GM18507 (cell line): ENCODE measurements at places on chromosomes 13 and 19.

DNA sequence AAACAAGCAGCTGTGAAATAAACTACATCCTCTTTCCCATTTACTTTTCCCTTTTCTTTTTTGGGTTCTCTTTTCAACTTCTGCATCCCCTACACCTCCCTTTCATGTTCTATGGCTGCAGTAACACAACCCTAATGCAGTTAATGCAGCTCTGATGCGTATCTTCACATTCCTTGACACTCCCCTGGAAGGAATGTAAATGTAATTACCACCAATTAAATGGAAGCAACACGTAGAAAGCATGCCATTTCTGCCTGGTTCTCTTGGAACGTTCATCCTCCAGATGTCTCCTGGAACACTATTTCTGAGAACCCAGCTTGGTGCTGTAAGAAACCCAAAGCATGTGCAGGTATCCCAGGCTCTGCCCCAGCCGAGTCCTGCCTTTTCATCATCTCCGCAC, 166.8 kb upstream of the FREM2 start:
- DNase-seq: no peak

DNA sequence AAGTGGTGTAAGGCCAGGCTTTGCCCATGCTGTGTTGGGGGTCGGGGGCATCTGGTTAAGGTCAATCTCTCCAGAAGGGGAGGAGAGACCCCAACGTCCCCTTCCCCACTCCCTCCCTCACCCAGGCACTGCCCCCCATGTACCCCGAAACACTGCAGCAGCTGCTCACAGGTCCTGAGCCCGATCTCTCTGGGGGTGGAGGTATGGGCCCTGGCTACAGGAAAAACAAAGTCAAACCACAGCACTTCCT, 10.2 kb downstream of the CAPN12 start:
- DNase-seq: no peak

GRCh38 chr19:1811472-1811894, 593 bp downstream of the ATP8B3 start:
- no peak for DNase-seq

GRCh38 chr13:50144246-50145160, 129.3 kb downstream of the KCNRG start:
- DNase-seq: no peak

DNA sequence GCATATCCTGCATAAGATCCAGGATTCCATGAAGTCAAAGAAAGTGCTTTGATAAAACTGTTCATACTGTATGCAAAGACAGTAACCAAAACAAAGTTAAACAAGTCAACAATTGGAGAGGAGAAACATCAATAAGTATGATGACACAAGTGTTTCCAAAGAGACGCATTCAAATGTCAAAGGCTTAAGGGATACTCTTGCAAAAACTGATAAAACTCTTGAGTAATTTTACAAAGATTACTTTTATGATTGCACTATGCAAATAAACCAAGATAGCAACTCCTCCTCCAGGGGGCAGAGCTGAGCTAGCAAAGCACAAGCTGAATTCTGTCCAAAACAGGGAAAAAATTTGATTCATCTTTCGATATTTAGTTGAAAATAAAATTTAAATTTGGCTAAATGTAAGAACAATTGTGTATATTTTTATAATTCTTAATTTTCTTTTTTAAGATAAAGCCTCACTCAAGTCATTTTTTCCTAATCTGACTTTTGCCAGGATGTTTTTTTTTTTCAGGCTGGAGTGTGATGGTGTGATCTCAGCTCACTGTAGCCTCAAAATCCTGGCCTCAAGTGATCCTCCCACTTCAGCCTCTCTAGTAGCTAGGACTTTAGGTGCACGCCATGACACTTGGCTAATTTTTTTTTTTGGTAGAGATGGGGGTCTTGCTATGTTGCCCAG, 84.0 kb downstream of the MZT1 start:
- DNase-seq: peak; percentile 2

GRCh38 chr13:42973581-42973980, 18.5 kb downstream of the EPSTI1 start:
- DNase-seq: no peak

DNA sequence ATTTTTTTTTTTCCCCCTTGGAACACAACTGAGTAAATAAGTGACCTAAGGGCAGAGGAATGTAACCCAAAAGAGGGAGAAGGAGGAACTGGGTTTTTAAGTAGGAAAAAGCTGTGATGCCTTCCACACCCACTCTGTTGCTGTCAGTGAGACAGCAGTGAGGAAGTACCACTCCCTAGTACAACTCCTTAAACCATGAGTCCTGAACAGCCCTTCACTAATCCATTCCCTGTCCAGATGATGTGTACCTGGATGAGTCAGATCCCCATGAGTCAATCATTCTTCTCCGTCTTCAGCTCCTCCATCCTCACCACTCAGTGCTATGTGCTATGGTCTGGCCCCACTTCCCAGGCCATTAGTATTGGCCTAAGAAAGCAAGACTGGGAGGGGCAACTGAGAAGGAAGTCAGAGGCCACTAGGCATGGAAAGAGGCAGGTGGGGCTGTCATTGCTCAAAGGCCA, 12.9 kb upstream of the CXCL17 start:
- no peak for DNase-seq

- DNase-seq: no peak
Measured at GRCh38 chr19:49677231-49677900, at the start of gene PRMT1. Gene PRMT1, plus strand, starts transcription at chr19:49677271. Its CDS starts 10 bp downstream, at chr19:49677281.

GRCh38 chr13:107480130-107480529, 735.2 kb downstream of the LIG4 start:
- no peak for DNase-seq

DNA sequence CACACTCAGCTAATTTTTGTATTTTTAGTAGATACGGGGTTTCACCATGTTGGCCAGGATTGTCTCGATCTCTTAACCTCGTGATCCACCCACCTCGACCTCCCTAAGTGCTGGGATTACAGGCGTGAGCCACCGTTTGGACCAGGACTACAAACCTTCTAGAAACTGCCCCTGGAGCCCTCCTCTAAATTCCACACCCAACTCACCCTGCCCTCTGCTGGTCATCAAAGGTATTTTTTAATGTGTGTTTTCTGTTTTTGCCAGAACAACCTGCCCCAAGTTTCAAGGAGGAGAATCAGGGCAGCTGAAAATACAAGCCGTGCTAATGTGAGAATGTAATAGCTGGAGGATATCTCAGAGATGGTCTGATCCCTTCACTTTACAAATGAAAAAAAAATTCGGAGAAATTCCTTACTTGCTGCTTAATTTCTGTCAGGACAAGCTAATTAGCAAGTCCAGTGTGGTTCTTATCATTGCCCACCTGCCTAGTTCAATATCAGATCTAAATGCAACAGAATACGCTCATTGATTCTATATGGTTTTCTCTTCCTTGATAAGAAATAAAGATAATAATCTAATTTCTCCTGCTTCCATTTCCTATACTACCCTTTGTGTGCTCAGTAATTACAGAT, 4.1 kb downstream of the ATP8A2 start:
- DNase-seq: peak; percentile 26

GRCh38 chr13:59842507-59842906, 321.2 kb downstream of the DIAPH3 start:
- DNase-seq: no peak

DNA sequence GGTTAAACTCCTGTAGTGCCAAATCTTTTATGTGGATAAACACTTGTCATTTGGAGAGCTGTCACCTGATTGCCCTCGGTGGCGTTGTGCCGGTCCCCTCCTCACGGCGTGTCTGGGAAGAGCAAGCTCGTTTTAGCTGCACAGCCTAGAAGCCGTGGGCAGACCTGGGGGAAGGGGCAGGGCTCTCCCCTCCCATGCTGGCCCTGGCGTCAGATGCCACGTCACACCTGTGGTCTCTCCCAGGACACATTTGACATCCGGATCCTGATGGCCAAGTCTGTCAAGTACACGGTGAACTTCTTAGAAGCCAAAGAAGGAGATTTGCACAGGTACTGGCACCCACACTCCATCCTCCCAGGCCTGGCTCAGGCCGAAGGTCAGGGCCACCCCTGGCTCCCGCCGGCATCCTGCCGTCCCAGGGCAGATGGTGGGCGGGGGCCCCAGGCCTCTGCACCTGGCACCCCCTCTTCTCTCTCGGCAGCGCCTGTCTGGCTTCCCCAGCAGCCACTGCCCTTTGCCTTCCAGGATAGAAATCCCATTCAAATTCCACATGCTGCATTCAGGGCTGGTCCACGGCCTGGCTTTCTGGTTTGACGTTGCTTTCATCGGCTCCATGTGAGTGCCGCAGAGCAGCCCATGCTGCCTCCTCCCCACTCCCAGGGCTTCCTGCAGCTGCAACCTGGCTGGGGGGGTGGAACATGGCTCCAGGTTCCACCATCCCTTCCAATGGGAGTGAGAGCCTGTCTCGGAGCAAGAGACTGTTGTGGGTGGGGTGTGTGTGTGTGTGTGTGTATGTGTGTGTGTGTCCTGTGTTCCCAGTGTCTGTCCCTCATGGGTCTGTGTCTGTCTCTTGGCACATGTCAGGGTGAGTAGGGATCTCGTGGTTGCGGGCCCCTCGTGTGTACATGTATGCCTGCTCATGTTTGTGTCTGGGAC, 8.8 kb downstream of the YIPF2 start:
- no peak for DNase-seq

GRCh38 chr13:99419591-99420243, 81.6 kb upstream of the TM9SF2 start:
- no peak for DNase-seq

DNA sequence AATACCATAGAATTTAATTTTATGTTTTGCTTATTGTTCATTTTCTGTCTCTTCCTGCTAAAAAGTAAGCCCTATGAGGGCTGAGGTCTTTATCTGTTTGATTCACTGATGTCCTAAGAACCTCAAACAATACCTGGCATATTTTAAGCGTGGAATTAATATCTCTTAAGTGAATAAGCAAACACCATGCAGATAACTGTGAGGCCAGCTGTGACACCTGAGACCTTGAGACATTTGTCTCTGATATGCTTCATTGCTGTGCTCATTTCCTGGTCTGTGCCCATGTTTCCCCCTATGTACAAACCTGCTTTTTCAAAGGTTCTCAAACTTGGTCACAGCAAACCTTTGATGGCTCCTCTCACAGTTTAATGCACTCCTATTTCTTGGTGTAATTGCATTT, 254.6 kb downstream of the COG6 start:
- DNase-seq: no peak

GRCh38 chr13:29582171-29582570, 13.3 kb downstream of the SLC7A1 start:
- no peak for DNase-seq

DNA sequence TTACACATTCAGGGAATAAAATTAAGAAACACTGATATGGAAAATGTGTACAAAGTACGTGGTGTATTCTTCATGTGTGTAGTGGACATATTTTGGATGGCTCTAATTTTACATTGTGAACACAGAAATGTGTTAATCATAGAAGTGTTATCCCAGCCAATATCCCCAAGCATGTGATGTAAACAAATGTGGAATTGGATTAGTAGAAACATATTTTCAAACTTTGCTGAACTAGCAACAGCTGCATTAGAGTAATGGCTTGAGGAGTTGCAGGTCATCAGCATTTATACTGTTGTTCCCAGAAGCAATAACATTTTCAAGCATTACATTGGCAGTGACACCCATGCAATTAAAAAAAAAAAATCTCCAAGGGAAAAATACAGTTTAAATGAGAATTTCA, 600.6 kb downstream of the SLITRK1 start:
- no peak for DNase-seq

GRCh38 chr19:343941-344624, 513 bp downstream of the MIER2 start:
- no peak for DNase-seq

DNA sequence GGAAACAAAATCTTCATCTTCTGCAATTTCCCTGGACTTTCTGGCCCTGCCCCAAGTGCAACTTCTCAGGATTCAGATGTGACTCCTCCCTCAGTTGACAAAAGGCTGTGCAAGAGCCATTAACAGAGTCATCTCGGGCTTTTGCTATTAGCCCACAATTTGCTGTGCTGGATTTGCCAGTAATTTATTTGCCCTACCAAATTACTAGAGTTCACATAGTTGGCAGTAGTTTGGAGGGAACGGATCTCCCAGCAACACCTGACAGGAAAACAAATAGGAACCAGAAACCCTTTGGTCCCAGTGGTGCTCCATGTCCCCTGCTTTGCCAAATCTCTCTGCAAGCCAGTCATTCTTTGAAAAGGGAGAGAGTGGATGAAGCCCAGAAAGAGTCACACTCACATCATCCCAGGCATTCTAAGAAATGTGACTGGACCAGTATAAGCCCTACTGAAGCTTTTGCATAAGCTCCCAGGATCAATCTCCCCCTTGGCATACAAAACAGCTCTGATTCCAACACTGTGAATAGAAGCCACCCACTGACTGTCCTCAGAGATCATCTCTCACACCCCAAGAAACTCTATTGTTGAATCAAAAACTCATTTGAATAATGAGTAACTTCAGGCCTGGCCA, 350.1 kb upstream of the NBEA start:
- DNase-seq: no peak

DNA sequence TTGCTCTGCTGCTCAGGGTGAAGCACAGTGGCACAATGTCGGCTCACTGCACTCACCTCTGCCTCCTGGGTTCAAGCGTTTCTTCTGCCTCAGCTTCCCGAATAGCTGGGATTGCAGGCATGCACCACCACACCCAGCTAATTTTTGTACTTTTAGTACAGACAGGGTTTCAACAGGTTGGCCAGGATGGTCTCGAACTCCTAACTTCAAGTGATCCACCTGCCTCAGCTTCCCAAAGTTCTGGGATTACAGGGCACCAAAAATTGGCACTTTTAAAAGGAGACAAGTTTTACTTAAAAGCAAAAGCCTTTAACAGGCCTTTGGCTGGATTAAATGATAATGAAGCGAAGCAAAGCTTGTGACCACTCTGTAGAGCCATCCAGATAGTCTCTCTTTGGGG, 12.5 kb upstream of the TSHZ3 start:
- DNase-seq: no peak

DNA sequence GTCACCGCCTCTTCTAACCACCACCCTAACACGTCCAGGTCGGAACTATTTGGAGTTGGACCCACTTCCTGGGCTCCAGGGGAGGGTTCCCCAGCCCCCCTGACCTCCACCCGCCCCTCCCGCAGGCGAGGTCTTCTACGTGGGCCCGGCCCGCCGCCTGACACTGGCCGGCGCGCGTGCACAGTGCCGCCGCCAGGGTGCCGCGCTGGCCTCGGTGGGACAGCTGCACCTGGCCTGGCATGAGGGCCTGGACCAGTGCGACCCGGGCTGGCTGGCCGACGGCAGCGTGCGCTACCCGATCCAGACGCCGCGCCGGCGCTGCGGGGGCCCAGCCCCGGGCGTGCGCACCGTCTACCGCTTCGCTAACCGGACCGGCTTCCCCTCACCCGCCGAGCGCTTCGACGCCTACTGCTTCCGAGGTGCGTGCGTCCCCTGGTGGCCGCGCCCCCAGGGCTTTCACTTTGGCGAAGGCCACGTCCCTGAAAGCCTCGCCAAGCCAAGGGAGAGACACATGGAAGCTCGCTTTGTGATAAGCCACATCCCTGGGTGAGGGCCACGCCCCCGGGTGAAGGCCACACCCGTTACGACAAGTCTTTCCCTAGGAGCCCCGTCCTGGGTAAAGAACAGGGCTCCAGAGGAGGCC, 13.2 kb downstream of the NCAN start:
- peak; percentile 74 for DNase-seq

DNA sequence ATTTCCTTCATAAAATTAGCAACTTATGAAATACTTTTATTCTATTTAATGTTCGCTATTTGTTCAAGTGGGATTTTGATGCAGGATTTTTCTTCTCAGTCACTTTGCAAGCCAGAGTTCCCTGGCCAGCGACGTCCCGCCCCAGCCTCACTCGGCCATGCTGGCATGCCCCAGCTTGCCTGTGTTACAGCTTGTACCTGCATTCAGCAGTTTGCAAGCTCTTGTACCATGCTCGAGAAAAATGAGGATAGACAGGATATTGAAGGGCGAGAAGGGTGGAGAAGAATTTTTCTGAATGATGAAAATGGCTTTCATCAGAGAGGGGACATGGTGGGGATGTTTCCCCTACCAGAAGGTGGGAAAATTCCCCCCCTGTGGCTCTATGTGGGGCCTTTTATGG, 2180.2 kb upstream of the PCDH20 start:
- no peak for DNase-seq
